ENCODE measurements at places on chromosomes 12 and 14. TPM values are rescaled to one million over a fixed set of nuclear protein-coding genes. Genes with fewer than 3 reads are reported as not detected.

Gene GLIPR1L1
- not detected for total RNA-seq

Gene ARHGDIB
- total RNA-seq: 511 TPM

Gene ABCC9
- total RNA-seq: not detected

Gene TIGAR
- 14.4 TPM for total RNA-seq

Gene OTX2
- total RNA-seq: not detected

Gene ACOT6
- not detected for total RNA-seq

Gene SLC39A2
- total RNA-seq: 0.36 TPM

Gene TOMM20L
- total RNA-seq: not detected

Gene SMAGP
- 0.16 TPM for total RNA-seq

Gene KRT6B
- total RNA-seq: not detected

Gene FAM90A1
- total RNA-seq: 0.36 TPM

Gene WSB2
- total RNA-seq: 122 TPM

Gene POTEG
- not detected for total RNA-seq

Gene SLC17A8
- not detected for total RNA-seq

Gene CCDC198
- total RNA-seq: not detected

Gene LPAR5
- 2.8 TPM for total RNA-seq

Gene GARIN6
- not detected for total RNA-seq

Gene B3GNT4
- total RNA-seq: 0.29 TPM

Gene CEP128
- total RNA-seq: 22.0 TPM

Measured in activated T-helper 1 cell treated with anti-CD3 and anti-CD28 coated beads, Interleukin-12 subunit alpha, Interleukin-12 subunit beta, Interleukin-2, Interleukin-4 antibody, amounts not matched to agents 30 ng/mL and 10 ng/mL and 1 ng/mL, durations not matched to agents 14 hours and 24 hours and 36 hours (primary cell).